ENCODE measurements at places on chromosomes 12 and 14.

DNA sequence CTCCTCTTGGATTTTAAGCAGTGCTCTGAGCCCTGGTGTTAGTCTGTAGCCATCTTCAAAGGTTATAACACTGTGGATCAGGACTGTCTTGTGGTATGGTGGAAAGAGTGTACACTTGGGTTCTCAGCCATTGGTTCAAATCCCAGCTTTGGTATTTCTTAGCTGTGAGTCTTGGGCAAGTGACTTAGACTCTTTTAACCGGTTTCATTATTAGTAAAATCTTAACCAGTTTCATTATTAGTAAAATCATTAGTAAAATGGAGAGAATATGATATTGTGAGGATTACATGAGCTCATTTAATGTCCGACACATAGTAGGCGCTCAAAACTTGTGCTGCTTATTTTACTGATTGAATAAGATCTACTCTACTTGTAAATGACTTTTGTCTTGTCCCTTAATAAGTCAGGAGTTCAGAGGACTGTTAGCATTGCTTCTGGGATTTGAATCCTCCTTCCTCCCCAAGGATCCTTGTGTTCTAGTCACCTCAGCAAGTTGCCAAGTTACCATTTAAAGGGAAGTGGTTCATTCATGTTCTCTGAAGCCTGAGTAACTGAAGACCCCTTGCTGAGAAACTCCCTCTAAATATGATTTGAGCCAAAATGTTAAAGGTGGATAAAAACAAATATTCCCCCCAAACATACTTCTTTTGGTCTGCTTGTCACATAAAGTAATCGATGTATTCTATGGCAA lies 12.4 kb downstream of the TTLL5 start:
- no peak for DNase-seq

- DNase-seq = no peak
Measured at GRCh38 chr12:18782827-18783226, 44.9 kb downstream of the CAPZA3 start.

DNA sequence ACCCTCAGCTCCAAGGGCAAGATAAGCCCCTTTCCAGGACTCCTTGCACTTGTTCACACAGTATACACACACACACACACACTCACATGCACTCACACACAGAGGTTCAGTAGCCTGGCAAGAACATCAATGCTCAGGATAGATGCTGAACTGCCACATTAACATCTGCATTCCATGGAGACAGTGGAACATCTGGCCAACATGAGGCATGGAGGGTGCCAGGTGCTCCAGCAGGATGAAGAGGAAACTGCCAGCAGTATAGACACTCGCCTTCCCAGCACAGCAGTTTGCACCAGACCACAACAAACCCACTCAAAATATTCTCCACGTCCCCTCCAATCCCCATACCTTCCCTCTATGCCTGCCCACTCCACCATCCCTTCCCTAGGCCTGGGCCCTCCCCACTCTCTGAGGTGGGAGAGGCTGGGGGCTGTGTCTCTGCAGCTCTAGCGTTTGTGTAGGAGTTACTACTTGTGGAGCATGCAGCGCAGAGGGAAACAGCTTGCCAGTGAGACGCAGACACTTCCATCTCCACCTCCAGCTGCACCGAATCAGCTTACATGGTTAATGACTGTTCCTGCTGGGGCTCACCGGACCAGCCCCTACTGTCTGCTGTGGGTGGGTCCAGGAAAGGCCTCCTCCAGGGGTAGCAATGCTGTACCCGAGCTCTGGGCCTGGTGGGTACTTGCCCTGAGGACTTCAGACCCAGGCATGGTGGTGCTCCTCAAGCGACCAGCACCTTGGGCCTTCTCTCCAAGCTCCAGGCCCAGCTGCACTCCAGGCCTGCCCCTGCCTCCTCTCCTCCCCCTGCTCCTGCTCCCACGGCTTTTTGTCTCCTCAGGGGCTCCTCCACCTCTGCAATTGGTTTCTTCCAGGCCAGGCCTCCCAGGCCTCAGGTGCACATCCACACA lies 18.6 kb upstream of the PLEKHG3 start:
- no peak for DNase-seq

- DNase-seq = peak; percentile 70
Measured at GRCh38 chr12:107320033-107320928, 226.9 kb upstream of the CRY1 start.

- no peak for DNase-seq
Measured at GRCh38 chr12:26520109-26520508, 312.9 kb downstream of the ITPR2 start.

DNA sequence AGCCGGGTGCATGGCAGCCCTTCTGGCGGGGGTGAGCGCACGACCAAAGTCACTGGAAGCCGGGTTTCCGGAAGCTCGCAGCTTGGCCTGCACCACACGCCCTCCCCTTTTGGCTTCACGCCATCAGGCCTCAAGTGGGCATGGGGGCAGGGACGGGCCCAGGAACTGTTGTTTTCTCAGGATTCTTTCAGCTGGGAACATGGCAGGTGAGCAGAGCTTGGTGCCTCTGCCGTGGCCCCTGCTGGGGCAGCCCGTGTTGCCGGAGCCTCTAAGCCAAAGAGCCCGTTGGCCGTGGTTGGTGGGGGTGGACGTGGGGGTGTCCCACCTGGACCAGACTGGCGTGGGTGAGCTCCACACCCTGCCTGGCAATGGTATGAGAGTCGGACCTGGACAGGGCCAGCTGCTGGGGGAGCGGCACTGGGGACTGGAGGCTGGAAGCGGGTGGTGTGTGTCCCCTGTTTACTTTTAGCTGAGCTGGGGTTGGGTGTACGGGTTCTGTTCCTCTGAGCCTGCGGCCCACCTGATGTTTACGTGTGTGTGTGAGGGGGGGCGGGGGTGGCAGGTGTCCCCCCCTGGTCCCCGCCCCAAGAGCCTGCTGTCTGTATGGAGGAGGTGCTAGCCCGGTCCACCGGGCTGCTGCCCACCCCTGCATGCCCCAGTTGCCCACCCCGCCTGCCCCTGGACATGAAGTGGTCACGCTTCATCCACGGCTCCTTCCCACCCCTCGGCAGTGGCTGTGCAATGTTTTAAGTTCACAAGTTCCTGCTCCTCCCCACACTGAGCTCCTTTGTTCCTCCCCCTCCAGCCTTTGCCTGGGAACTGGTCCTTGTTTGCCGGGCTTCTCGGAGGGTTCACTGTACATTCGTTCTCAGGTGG lies 28.7 kb upstream of the PLD4 start:
- DNase-seq = no peak

DNA sequence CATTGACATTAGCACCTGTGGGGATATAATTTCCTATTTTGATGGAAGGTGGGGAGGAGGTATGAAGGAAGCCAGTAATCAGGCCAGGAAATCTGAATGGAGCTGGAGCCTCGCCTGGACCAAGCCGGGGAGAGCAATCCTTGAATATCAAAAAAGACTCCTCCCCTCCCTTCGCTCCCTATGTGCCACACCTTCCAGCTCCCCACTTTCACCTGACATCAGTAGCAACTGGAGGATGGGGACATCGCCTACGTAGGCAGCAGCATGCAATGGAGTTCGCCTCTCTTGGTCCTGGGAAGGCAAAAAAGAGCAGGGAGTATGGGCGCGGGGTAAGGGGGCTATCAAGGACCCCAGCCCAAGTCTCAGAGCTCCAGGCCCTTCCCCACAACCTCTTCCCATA lies 1.1 kb downstream of the ANKRD52 start:
- DNase-seq = no peak
